ENCODE measurements at places on chromosomes 13 and 19.

- DNase-seq = no peak
Observed at GRCh38 chr13:101346942-101347728, 69.2 kb downstream of the NALCN start.

GRCh38 chr19:51980116-51980736 is 6.4 kb downstream of the ZNF350 start:
- DNase-seq = no peak

DNA sequence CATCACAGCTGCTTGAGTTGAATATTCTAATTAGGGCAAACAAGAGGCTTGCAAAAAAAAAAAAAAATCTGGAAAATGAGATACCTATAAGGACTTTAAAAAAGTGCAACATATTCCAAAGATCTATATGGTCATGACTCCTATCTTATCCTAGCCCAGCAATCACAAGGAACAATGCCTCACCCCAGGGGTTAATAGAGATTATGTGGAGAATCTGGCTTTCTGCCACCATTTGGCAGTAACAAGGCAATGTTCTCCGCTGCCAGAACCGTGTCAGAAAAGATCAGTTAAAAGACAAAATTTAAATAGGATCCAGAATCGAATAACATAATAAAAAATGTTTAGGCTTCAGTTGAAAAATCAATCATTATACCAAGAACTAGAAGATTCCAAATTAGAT is 1643.2 kb upstream of the PRR20A start:
- DNase-seq = no peak

DNA sequence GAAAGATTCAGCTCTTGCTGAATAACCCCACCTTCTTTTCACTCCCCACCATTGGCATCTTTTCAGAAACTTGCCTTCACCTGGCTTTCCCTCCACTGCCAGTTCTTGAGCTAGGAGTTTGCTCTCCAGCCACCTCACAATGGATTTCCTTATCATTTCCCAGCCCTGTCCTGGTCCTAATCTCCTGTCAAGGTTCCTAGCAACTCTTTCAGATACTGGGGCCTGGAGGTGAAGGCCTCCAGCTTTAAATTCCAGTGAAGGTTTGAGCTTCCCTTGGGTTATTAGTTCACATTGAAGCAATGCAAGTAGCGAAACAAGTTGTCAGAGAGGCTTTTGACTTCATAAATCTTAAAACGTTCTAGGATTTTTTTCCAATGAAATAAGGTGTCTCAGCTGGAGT is 320.8 kb upstream of the MAB21L1 start:
- no peak for DNase-seq

DNA sequence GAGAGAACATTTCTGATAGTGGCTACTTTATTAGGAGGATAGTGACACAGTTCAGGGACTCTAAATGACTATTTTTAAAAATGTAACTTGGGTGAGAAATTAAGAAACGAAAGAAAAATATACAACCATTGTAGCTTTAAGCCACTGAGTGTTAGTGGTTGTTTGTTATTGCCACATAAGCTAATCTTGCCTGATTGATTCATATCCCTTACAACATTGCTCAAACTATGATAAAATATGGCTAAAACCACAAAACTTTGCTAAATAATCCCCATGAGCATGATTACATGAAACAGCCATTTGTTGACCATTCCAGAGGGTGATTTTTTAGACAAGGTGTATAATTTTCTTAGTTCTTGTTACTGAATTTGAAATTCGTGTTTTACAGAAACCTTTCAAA is 343.4 kb downstream of the SLITRK5 start:
- no peak for DNase-seq

GRCh38 chr19:14405380-14405757 is 13.8 kb downstream of the DDX39A start:
- DNase-seq = no peak

GRCh38 chr19:20969498-20969897 is 46.4 kb downstream of the ZNF85 start:
- no peak for DNase-seq

DNA sequence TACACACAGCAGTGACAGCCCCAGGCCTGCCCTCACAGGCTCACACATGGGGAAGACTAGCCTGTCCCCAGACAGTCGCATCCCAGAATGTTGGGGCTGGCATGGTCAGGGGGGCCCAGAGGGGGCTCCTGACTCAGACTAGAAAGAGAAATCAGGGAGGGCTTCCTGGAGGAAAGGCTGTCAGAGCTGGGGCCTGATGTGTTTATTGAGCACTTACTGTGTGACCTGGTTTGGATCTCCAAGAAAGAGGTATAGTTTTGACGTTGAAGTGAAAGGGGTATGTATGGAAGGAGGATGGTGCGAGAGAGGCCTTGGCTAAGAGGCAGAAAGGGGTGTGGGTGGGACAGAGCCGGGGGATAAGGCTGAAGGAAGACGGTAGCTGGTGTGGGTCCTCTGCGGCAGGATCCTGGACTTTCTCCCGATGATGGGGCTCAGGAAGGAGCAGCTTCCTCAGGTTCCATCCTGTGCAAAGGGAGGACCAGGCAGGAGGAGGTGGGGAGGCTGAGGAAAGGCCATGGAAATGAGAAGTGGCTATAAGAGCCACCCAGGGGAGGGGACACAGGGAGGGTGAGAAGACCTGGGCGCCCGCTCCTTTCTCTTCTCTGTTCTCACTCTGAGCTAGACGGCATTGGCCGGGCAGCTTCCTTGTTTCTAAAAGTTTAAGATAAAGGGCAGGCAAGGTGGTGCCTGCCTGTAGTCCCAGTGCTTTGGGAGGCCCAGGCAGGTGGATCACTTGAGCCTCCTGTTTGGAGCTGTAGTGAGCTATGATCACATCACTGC is 16.1 kb upstream of the BCL3 start:
- no peak for DNase-seq

DNA sequence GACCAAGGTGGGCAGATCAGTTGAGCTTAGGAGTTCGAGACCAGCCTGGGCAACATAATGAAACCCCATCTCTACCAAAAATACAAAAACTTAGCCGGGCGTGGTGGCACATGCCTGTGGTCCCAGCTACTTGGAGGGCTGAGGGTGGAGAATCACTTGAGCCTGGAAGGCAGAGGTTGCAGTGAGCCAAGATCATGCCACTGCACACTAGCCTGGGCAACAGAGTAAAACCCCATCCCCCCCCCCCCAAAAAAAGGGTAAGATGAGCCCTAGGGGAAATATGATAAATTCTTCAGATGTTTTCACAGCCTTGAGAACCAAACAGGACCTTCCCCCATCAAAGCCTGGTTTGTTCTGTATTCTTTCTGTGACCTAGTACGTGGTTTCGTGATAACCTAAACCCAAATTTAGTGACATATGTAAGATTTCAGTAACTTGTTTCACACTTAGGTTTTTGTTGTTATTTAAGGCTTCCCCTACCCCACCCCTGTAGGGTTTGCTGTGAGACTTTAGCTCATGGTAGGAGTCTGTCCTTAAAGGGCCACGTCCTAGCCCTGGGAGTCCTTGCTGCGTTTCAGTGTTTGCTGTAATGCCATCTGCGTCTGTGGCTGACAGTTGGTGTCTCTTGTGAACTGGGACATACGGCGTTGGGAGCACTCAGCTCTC is 49.6 kb downstream of the MYO9B start:
- no peak for DNase-seq
